T-helper 17 cell (primary cell): ENCODE measurements at places on chromosomes 4 and X. TPM values are rescaled to one million over a fixed set of nuclear protein-coding genes. Genes with fewer than 3 reads are reported as not detected.
A peak's percentile ranks its signal among the peaks of the same experiment; 100 is the strongest.

IQCM gene
- not detected for total RNA-seq

CRMP1 gene
- total RNA-seq: not detected

DNA sequence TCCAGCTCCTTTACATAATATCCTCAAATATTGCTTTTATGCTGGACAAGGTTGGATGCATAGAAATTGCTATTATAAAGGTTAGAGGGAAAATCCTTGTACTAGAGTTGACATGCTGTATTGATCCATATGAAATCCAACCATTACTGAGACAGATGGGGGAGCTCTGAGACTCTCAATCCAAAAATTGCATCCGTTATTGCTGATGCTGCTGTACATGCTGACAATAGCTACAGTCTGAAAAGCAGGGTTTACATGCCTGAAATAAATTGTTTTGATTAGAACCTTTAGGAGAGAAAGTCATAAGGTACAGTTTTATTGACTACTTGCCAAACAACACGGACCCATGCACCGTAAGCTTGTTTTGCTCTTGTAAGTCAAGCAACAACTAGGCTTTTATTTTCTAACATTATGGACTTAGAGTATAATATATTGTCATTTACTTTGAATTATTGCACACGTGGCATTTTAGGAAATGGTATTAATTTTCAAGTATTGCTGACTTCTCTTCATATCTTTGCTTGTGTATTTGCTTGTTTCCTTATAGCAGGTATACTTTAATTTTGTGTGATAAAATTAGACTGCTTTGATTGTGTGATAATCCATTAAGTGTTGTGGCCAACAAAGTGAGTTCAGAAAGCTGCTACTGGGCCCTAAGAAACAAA lies 1365.2 kb downstream of the STIM2 start:
- H3K4me1 ChIP-seq: no peaks in the 10 kb centered on the region
- no peak overlapping the region for H3K27ac ChIP-seq
- no peaks in the 10 kb centered on the region for H3K27me3 ChIP-seq

DNA sequence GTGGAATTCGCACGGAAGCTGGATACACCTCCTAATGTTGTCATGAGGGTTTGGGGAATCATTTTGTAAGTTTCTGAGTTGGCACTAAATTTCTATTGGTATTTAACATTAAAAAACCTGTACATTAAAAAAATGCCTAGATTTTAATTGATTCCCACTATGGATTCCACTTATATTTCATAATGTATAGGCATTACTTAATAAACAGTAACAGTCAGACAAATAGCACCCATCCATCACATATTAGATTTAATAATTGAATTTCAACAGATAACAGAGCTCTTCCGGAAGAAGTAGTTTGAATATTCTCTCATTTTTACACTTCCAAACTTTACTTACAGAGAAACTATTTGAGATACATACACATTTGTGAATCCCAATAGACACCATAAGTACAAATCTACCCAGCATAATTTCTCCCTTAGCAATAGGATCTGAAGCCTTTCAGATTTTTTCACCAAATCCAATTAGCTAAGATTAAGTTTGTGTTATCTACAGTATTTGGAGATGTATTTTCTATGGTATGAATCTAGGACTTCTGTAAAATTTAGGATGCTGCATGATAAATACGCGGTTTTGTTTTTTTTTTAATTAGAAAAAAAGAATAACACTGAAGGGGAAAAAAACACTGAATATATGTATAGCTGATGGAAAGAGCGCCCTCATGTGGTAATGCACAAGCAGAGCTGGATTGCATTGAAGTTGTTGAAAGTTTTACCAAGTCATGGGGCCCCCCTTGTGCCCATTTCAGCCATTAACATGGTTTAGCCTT lies 12.2 kb upstream of the ODAM start:
- DNase-seq: no peak
- H3K4me1 ChIP-seq: no peaks in the 10 kb centered on the region
- H3K27ac ChIP-seq: no peak overlapping the region

PAGE2B gene
- total RNA-seq: not detected

DNA sequence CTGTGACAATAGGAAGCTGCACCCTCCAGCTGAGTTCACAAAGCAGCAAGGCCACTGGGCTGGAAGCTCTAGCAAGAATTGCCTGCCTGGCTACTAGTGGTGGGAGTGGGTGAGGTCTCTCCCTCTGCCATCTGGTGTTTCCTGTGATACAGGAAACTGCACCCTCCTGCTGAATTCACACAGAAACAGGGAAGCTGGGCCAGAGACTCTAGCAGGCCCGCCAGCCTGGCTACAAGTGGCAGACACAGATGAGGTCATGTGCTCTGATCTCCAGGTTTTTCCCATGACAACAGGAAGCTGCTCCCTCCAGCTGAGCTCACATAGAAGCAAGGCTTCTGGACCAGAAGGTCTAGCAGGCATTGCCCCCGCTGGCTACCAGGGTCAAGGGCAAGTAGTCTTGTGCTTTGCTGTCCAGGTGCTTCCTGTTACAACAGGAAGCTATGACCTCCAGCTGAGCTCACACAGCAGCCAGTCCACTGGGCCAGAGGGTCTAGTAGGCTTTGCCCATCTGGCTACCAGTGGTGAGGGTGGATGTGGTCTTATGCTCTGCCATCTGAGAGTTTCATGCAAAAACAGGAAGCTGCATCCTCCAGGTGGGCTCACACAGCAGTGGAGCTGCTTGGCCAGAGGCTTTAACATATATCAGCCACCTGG lies 41.5 kb upstream of the ZXDA start:
- no peaks in the 10 kb centered on the region for H3K4me1 ChIP-seq
- no peak overlapping the region for H3K4me3 ChIP-seq
- H3K27ac ChIP-seq: no peak overlapping the region
- no peaks in the 10 kb centered on the region for H3K36me3 ChIP-seq
- DNase-seq: no peak

DNA sequence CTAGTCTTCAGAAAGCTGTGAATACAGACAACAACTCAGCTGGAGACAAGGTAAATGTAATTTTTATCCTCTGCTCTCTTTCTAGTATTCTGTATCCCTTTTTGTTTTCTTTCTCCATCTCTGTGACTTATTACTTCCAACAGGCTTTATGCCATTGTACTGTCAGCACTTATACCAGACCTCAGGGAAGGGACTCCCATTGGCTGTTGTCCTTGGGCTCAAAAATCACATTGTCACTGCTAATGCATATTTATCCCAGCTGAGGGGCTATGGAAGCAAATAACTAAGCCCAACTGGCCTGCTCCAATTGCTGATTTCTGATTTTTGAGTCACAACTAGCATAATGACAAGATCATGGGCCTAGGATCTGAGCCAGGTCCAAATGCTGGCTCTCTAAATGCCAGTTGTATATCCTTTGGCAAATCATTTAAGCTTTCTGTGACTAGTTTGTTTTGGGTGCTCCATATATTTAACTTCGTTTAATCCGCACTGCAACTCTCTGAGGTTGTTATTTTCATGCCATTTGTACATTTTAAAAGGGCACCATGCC lies 395.1 kb upstream of the GNPDA2 start:
- no peak overlapping the region for H3K4me3 ChIP-seq
- DNase-seq: no peak
- no peaks in the 10 kb centered on the region for H3K27me3 ChIP-seq
- no peaks in the 10 kb centered on the region for H3K4me1 ChIP-seq
- H3K27ac ChIP-seq: no peak overlapping the region
- H3K36me3 ChIP-seq: no peaks in the 10 kb centered on the region

UGT2B7 gene
- not detected for total RNA-seq

ZAR1 gene
- total RNA-seq: not detected

EREG gene
- 6.2 TPM for total RNA-seq

GRCh38 chr4:37890801-37891259 lies at the start of gene TBC1D1:
TBC1D1 (plus strand) TSS chr4:37891084; CDS start chr4:37902096, 11,012 bp downstream.
- H3K27ac ChIP-seq: peak within 1 kb of the TSS; percentile 94
- peak; percentile 17 for DNase-seq
- no peaks in the 10 kb centered on the region for H3K36me3 ChIP-seq
- H3K4me3 ChIP-seq: peak within 1 kb of the TSS; percentile 90
- H3K4me1 ChIP-seq: peaks cover 24% of the 10 kb centered on the region

PPEF2 gene
- 0.15 TPM for total RNA-seq

ADAM29 gene
- total RNA-seq: not detected

GRCh38 chr4:8817813-8818062 lies 53.9 kb downstream of the HMX1 start:
- H3K36me3 ChIP-seq: no peaks in the 10 kb centered on the region
- H3K27me3 ChIP-seq: peaks cover 27% of the 10 kb centered on the region

DNA sequence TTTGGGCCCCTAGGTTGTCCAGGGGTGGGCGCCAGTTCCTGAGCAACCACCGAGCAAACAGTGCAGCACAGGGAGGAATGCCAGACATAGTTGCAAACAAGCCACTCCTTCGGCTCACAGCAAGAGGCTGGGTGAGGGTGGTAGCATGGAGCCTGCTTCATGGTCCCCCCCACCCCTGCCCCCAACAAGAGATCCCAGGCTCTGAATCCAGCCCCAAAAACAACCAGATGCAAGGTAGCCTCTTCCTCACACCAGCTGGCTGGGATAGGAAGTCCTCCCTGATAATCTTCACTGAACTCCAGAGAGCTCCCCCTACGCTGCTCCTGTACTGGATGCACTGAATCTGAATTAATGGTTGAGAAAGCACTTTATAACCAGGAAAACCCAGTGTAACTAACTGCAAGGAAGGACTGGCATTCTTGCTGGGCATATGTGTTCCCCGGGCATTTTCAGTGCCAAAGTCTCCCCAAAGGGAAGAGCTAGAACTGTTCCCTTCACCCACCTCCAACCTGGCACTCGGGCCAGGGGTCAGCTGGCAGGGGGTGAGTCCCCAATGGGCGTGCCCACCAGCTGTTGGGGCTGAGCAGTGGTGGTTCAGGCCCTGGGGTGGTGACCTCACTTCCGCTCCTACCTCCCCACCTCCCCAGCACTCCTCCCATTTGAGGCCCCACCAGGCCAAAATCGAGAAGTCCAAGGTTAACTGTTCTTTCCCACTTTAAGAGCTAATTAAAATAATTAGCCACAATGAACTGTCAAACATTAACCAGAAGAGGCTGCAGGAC lies 1.5 kb downstream of the ELF4 start:
- DNase-seq: no peak
- H3K36me3 ChIP-seq: peaks cover 2% of the 10 kb centered on the region
- no peaks in the 10 kb centered on the region for H3K27me3 ChIP-seq
- H3K4me1 ChIP-seq: peaks cover 21% of the 10 kb centered on the region
- H3K4me3 ChIP-seq: peak overlapping the region; percentile 95

GRCh38 chr4:160835789-160836188 lies 1328.0 kb downstream of the FSTL5 start:
- DNase-seq: no peak
- H3K36me3 ChIP-seq: no peaks in the 10 kb centered on the region
- no peak overlapping the region for H3K27ac ChIP-seq

DNA sequence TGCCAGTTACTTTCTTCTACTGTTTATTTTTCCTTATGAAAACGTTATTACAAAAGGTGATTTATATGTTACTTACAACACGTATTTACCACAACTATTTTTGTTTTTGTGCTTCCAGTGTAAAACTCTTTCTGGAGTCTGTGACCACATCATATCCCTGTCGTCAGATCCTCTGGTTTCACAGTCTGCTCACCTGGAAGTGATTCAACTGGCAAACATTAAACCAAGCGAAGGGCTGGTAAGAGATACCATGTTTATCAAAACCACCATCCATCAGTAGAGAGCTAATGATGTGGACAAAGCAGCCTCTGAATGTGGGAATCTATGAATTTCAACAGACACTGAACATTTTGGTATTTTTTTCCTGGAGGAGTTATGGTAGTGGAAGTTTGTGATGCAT lies 116.1 kb downstream of the CNKSR2 start:
- H3K4me3 ChIP-seq: no peak overlapping the region
- H3K4me1 ChIP-seq: no peaks in the 10 kb centered on the region
- no peak overlapping the region for H3K27ac ChIP-seq
- no peak for DNase-seq
- no peaks in the 10 kb centered on the region for H3K27me3 ChIP-seq
- no peaks in the 10 kb centered on the region for H3K36me3 ChIP-seq
